ENCODE measurements at places on chromosomes 6 and 20.
A peak's percentile ranks its signal among the peaks of the same experiment; 100 is the strongest.

DNA sequence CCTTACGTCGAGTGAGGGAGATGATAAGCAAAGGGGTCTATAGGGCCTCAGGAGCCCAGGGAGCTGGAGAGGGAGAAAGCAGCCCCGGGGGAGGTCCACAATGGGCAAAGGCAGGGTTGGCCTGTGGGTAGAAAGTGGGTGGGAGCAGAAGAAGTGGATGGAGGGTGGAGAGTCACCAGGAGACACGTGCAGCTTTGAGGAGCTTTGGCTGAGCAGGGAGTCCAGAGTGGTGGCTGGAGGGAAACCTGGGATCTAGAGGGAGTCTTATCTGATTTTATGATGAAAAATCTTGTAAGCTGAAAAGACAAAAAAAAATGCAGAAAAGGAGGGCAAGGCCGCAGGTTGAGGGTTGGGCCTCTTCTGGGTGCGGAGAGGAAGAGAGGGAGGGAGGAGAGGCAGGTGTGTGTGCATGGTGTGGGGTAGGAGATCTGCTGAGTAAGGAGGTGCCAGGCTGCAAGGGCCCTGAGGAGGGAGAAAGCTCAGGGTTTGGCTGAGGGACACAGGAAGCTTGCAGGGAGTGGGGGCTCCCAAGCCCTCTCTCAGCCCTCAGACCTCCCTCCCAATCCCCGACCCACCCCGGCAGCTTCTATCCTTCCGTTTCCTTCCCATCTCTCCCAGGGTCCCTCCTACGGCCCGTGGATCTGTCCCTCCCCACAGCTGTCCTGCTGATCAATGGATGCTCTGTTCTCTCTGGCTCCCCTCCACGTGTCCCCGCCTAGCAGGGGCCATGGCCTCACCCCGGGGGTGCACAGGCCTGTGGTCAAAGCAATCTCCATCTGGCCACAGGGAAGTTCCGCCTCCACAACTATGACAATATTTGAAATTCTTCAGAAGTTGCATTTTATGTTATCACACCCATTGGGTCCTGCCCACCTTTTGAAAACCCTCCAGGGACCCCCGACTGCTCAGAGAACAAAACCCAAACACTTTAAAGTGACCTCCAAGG is 17.1 kb upstream of the BPI start:
- DNase-seq: peak; percentile 32

- no peak for DNase-seq
These were observed 35.9 kb upstream of the C20orf144 start for GRCh38 chr20:33626190-33626589.

- DNase-seq: no peak
These were observed 213.6 kb upstream of the DTNBP1 start for GRCh38 chr6:15876406-15876805.

GRCh38 chr20:20207291-20207690 is 155.0 kb downstream of the CFAP61 start:
- no peak for DNase-seq

DNA sequence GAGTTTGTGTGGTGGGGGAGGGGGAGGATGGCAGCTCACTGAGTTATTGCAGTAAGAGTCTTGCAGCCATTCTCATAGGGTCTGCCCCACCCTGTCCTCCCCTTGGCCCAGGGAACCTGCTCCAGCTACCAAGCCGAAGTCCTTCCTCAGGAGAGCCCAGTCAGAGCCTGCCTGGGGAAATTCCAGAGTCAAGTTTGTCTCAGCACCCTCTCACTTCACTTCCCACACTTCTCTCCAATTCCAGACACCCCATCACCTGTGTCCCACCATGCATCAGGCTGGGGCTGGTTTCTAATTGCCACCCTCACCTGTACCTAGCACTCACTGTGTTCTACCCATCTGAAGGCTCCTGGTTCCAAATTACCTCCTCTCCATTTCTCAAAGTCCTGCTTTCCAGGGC is 10.3 kb upstream of the SLC22A16 start:
- no peak for DNase-seq

GRCh38 chr6:64538722-64539121 is 903.1 kb downstream of the PHF3 start:
- no peak for DNase-seq

GRCh38 chr6:31898383-31899011 is 999 bp upstream of the EHMT2 start:
- no peak for DNase-seq

Measured in GM03348 (cell line).